A549 (cell line): ENCODE measurements at places on chromosomes 6 and 20. TPM values are rescaled to one million over a fixed set of nuclear protein-coding genes. Genes with fewer than 3 reads are reported as not detected.

Gene EFHC1
- polyA plus RNA-seq, result 14.0 to 16.5 TPM (median 15.2 TPM) in 3 replicates

Gene DEFB132
- not detected in 3 replicates for polyA plus RNA-seq

Gene ATRN
- 20.4 to 22.6 TPM (median 21.3 TPM) in 3 replicates for polyA plus RNA-seq

Gene GHRH
- not detected in 3 replicates for polyA plus RNA-seq

Gene ACTL10
- polyA plus RNA-seq, result not detected in 3 replicates

Gene TAF4
- 11.0 to 14.3 TPM (median 12.5 TPM) in 3 replicates for polyA plus RNA-seq

Gene DSP
- 12.9 to 15.2 TPM (median 14.1 TPM) in 3 replicates for polyA plus RNA-seq

Gene PTCHD4
- polyA plus RNA-seq, result 0.15 to 0.16 TPM (median 0.15 TPM) in 3 replicates

Gene LPIN3
- polyA plus RNA-seq, result 11.7 to 16.3 TPM (median 14.4 TPM) in 3 replicates

Gene OPN5
- not detected in 3 replicates for polyA plus RNA-seq

Gene HLA-DRA
- polyA plus RNA-seq, result not detected in 3 replicates

GRCh38 chr6:11275598-11275997, 43.1 kb upstream of the NEDD9 start:
- DNase-seq, result peak; percentile 70

GRCh38 chr6:165653607-165654006, 9.4 kb downstream of the PDE10A start:
- DNase-seq, result no peak

GRCh38 chr6:169212897-169213813, 40.5 kb downstream of the THBS2 start:
- DNase-seq, result peak; percentile 81

- no peak for DNase-seq
Observed at GRCh38 chr6:169881398-169881797, 130.0 kb downstream of the ERMARD start.

DNA sequence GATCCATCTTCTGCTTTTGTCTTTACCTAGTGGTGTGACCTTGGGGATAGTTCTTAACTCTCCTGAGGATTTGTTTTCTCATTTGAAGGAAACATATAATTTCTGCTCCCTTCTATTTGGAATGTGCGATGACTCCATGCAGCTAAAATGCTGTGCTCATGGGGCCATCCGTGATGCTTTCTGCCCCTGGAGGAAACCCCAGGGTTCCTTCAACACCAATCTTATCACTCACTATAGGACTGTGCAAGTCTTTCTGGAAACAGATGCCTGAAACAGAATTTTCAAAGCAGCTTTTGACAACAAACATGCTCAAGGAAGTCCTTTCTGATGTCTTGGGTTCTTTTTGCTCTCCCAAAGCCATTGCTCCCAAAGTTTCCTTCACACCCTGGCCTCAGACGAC, 128.8 kb upstream of the GGTLC1 start:
- no peak for DNase-seq

DNA sequence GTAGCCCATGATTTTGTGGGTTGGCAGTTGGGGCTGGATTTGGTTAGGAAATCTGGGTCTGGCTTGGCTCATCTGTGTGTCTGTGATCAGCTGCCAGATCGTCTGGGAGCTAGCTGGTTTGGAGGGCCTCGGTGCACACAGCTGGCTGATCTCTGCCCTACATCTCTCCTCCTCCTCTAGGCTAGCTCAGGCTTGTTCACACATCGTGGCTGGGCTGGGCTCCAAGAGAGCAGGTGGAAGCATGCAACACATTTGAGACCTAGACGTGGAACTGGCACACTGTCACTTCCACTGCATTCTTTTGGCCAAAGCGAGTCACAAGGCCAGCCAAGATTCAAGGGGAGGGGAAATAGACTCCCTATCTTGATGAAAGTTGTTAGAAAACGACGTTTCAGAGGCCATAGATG, 15.9 kb downstream of the NDUFAF5 start:
- DNase-seq, result no peak

GRCh38 chr6:149052350-149053106, 265.0 kb upstream of the TAB2 start:
- no peak for DNase-seq

DNA sequence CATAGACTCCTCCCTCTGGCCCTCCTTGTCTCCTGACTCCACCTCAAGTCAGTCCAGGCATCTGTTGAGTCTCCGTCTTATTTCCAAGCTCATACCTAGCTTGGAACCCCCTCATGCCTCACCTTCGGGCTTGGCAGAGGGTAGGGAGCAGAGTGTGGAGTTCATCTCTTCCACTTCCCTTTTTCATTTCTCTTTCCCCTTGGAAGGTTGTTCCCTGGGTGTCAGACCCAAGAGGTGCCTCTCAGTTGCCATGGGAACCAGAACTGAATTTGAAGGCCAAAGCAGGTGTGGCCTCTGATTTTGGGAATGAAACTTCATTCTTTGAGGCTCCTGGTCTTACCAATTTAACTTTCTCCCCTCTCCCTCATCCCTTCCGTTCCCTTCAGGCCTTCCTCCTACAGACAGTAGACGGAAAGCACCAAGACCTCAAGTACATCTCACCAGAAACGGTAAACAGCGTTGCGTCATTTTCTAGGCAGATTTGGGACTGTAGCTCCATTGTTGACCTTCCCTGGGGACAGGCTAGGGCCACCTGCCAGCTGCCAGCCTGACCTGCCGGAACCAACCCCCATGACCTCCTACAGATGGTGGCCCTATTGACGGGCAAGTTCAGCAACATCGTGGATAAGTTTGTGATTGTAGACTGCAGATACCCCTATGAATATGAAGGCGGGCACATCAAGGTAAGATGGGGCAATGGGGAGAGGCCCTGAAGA, 6.6 kb downstream of the CDC25B start:
- no peak for DNase-seq

- no peak for DNase-seq
Observed at GRCh38 chr6:2845880-2846208, 4.2 kb upstream of the SERPINB1 start.

DNA sequence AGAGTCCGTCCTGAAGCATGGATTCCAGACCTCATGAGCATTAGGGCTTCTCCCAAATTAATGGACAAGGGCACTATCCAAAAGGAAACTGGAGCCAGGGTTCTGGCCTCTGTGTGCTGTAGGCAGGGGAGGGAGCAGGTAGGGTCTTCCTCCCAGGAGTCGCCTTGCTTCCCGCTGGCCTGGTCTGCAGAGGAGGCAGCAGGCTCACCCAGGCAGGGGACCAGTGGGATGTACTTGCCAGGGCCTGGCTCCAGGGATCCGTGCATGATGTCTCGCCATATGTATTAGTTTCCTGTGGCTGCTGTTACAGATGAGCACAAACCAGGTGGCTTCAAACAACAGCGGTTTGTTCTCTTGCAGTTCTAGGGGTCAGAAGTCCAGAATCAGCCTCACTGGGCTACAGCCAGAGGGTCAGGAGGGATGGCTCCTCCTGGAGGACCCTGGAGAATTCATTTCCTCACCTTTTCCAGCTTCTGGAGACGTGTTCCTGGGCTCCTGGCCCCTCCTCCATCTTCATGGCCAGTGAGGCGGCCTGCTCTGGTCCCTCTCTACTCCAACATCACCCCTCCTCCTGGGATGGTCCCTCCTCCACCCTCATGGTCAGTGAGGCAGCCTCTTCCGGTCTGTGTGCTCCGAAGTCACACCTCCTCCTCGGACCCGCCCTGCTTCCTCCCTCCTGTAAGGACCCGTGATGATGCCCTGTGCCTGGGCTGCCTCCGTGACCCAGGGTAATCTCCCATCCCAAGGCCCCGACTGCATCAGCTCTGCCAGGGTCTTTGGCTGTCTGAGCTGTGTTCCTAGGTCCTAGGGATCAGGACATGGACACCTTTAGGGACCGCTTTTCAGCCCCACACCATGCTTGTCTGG, 329.1 kb downstream of the CDH4 start:
- DNase-seq, result no peak

DNA sequence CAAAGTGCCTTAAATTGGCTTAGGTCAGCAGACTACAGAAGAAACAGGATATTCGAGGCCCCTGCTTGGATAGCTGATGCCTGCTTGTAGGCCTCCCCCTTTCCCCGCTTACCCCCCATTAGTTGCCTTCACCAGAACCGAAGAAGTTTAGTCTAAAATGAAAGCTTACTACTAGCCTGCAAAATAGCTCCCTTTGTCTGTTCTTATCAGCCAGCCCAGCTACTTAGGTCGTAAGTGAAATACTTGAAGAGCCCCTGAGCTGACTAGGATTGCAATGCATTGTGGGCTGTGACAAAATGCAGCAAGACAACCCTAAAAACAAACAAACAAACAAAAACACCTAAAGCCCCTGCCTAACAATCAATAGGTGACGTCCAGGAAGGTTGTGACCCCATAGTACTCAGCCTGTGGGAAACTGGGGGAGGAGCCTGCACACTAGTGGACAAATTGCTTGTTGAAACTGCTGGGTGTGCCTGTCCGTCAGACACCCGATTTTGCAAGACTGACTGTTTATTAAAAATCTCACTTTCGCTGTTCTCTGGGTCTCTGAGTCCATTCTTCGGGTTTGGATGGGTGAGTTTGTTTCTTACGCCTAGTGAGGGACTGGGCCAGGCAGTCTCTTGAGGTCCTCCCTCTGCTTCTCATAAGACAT, 105.0 kb upstream of the DUSP22 start:
- no peak for DNase-seq

GRCh38 chr6:92683748-92684147, 735.6 kb downstream of the EPHA7 start:
- DNase-seq, result no peak

DNA sequence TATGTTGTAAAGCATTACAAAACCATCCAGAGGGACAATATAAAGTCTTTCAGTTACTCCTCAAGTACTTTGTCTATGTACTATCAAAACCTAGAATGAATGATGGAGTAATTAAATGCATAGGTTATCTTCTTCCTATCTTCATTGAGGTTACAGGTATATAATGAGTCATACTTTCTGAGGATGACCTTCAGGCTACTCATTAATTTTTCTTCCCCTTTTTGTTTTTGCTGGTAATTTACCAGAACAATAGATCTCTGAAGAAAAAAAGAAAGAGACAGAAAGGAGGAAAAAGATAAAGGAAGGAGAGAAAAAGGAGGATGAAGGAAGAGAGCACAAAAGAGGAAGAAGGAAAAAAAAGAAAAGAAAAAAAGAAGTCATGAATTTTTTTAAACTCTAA, 398.4 kb downstream of the TBC1D32 start:
- no peak for DNase-seq

DNA sequence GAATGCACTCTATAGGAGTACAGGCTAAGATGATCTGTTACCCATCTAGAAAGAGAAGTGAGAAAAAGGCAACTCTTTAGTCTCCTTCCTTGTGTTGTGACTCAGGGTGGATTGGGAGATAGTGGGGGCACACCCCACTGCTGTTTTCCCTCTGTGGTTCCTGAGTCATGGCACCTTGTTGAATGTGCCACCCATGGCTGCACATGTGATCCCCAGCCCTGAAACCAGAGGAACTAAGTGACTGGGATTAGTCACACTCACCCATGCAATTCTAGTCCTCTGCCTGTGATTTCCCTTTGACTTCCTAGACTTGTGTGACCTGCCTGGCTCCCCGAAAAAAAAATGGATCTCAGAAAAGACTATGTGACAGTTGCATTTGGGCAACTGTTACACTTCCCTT, 48.6 kb upstream of the HTR1B start:
- DNase-seq, result no peak

GRCh38 chr20:32582659-32583580, 2.2 kb downstream of the NOL4L start:
- DNase-seq, result no peak
